NCI-H1436 treated with DMSO at 0.1 percent for 48 hours (cell line): ENCODE measurements at places on chromosomes 2 and 18.
A peak's percentile ranks its signal among the peaks of the same experiment; 100 is the strongest.

DNA sequence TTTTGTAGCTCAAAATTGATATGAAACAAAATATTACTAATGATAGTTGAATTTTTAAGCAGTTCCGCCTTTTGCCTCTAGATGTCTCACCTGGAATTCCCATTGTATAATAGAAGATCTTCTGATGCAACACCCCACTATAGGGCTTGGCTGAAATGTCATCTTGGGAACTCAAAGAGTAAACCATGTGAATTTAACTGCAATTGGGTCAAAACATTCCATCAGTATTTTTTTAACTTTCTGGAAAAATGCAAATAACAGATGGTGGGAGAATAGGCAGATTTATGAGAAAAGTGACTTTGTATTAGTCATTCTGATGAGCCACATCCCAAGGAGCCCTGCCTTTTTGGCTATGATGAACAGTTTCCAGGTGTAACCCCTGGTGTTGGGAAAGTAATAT, 489.9 kb downstream of the NYAP2 start:
- DNase-seq: peak; percentile 1

DNA sequence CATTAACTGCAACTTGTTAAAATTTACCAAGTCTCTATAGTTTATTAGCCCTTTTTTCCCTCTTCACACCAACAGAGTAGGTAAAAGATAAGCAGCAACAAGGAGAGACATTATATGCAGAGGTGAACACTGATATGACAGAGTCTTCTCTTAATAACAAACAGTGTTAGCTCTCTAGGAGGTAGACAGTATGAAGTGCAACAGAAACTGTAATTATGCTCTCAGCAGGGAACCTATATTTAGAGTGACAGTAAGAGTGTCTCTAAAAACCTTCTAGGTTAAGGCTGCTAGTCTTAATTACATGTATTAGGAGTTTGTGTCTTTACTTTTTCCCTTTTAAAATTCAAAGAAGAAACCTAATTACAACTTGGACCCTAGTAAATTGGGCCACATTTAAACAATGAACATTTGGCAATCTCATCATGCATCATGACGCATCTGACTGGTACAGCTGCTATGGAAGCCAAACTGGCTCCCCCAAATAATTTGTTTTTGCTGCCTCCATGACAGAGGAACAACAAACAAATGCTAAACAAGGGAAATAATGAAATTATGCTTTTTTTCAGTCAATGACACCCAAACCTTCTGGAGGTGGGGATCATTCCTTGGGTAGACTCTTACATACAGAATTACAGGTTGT, 69.9 kb upstream of the MMADHC start:
- DNase-seq: peak; percentile 89

DNA sequence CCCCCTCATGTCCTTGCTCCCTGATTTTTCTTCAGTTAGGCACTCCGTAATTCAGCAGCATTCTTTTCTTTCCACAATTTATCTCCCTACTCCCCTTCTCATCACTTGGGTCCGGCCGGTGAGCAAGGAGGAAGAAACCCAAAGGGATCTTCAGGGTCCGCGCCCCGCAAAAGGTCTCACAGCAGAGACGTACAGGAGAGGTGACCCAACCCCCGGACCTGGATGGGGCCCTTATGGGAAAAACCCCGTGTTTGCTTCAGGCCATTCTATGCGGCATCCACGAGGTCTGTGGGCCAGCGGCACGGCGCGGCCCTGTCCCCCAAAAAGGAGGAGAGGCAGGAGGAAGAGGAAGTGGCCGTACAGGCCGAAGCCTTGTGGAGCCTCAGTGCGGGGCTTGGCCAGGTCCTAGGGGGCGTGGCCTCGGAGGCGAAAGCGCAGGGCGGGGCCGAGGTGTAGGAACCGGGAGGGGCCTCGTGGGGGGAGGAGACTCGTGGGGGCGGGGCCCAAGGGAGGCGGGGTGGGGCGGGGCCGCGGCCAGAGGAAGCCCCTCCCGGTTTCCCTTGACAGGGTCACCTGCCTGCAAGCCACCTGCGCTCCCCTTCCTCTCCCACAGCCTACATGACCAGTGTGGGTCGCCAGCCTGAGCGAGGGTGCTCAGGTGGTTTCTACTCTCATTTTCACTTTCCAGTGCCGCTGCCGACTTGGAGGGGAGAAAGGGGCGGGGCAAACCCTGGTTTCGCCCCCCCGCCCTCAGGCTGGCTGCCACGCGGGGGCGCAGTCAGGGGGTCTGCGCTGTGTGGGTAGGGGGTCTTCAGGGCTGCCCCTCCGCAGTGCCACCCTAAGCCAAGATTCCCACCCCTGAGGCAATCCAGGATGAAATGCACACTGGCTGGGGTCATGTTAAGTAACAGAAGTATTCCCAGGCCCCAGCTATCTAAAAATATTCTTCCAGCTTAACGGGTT, 156.4 kb upstream of the XPO1 start:
- DNase-seq: no peak

DNA sequence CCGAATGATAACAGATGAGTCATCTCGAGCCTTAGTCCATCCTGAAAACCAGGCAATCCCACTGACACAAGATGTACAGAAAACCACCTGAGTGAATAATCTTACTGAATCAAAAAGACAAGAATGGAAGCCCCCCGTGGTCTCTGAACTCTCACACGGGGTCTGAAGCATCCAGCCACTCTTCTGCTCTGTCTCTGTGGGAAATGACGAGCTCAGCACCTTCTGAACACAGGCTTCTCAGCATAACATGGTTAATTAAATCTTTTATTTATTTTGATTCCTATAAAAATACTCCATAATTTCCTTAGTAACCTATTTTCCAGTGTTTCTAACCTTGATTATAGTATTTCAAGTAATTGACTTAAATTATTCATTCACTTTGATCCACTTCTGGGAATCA, 203.7 kb downstream of the TMEM163 start:
- DNase-seq: no peak

DNA sequence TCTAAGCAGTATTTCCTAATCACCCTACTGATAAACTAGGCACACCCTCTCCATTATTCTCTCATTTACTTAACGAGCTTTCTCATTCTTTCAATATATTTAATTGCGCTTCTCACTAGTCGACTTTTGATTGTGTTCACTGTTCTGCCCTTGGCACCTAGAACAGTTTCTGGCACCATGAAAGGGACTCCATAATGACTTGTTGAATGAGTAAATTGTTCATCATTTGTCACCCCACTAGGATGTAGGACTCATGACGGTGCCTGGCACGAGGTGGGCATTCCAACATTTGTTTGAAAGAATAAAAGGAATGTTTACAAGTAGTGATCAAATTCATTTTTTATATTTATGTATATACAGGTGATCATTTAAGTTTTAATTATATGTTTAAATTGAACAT, 123.7 kb downstream of the DIS3L2 start:
- DNase-seq: peak; percentile 7

- DNase-seq: no peak
These were observed 156.0 kb downstream of the PXDN start for GRCh38 chr2:1588051-1588977.

- no peak for DNase-seq
These were observed 69.1 kb downstream of the MIB1 start for GRCh38 chr18:21809725-21810124.

GRCh38 chr2:143955401-143956065, 564.4 kb downstream of the ZEB2 start:
- DNase-seq: no peak

- DNase-seq: no peak
These were observed 299.1 kb upstream of the NXPH2 start for GRCh38 chr2:139079311-139079710.

DNA sequence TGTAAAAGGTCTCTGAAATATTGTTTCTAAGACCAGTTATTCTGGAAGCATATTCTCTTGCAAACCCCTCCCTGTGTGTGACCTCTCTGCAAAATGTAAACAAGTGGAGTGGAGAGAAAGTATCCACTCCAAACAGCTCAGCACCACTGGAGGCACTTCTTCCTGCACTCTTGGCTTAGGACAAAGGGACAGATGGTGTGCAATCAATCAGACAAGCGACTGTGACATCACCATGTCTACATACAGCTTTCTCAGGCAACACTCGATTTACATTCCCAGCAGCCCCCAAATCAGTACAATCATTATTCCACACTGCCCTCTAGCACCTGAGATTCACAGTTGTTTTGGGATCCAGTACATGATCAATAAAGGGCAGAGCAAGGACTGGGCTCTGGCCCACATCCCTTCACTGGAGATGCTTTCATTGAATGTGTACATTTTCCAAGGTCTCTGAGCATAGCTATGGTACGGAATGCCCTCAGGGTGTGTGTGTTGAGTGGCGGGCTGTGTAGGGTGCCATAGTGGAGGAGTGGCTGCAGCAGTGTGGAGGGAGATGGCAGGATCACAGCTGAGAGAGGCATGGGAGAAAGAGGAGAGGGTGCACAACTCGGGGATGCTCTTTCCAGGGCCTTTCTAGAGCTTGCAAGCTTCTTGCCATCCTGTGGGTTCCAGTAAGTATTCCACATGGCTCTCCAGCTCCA, 311.8 kb upstream of the ST6GAL2 start:
- DNase-seq: no peak

- DNase-seq: no peak
These were observed 609 bp downstream of the TPGS2 start for GRCh38 chr18:36828157-36828629.
